Activated CD8-positive, alpha-beta T cell treated with anti-CD3 and anti-CD28 coated beads, Interleukin-2, amount 10 ng/mL, durations not matched to agents 7 days and 5 days (primary cell): ENCODE measurements at places on chromosomes 2 and 18. TPM values are rescaled to one million over a fixed set of nuclear protein-coding genes. Genes with fewer than 3 reads are reported as not detected.

DNA sequence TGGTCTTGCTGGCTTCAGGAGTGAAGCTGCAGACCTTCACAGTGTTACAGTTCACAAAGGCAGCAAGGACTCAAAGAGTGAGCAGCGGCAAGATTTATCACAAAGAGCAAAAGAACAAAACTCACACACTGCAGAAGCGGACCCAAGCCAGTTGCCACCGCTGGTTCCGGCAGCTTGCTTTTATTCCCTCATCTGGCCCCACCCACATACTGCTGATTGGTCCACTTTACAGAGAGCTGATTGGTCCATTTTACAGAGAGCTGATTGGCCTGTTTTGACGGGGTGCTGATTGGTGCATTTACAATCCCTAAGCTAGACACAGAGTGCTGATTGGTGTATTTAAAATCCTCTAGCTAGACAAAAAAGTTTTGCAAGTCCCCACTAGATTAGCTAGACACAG, 37.2 kb upstream of the ZNF532 start:
- no peak for DNase-seq

The ATP8B1 gene
- total RNA-seq: 0.16 TPM

DNA sequence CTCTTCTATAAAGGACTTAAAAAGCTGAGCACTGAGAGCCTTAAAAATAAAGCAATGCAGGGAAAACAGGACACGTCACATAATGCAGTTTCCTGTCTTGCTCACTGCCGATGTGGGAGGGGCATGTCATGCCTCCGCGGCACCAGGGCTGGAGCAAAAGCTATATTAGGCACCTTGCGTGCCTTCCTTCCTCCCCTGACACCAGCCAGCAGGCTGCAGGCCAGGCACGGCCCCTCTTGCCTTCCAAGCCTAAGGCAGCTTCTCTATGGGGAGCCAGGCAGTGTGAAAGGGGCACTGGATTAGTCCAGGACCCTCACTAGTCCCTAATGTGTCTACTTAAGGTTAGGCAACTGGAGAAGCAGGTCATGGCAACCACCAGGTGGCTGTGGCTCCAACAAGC, 26.3 kb downstream of the MRPL35 start:
- DNase-seq: peak; percentile 79

The CCDC142 gene
- 22.5 TPM for total RNA-seq

- no peak for DNase-seq
Observed at GRCh38 chr2:173077506-173078177, 2.0 kb downstream of the MAP3K20 start.

The BCL2 gene
- total RNA-seq: 140 TPM

DNA sequence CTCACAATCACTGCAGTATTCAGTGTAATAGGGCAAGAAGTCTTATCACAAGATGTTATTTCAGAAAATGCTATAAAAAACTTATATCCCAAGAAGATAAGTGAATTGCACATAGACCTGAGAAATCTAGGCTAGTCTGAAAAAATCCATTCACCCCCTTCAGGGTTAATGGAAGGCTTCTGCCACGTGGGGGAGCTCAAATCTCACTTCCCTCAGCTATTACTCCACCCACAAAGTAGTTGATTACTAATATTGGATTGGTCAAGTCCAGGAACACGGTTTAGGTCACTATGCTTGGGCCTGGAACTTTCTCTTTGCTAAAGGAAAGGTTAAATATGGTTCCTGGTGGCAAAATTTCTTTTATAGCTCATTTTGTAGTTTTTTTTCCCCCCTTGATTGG, 51.2 kb upstream of the ADAM23 start:
- DNase-seq: peak; percentile 23

The DLX1 gene
- not detected for total RNA-seq

GRCh38 chr2:123101434-123101833, 923.7 kb upstream of the CNTNAP5 start:
- no peak for DNase-seq

- no peak for DNase-seq
Observed at GRCh38 chr2:89781962-89782361, 1090.5 kb downstream of the RPIA start.

DNA sequence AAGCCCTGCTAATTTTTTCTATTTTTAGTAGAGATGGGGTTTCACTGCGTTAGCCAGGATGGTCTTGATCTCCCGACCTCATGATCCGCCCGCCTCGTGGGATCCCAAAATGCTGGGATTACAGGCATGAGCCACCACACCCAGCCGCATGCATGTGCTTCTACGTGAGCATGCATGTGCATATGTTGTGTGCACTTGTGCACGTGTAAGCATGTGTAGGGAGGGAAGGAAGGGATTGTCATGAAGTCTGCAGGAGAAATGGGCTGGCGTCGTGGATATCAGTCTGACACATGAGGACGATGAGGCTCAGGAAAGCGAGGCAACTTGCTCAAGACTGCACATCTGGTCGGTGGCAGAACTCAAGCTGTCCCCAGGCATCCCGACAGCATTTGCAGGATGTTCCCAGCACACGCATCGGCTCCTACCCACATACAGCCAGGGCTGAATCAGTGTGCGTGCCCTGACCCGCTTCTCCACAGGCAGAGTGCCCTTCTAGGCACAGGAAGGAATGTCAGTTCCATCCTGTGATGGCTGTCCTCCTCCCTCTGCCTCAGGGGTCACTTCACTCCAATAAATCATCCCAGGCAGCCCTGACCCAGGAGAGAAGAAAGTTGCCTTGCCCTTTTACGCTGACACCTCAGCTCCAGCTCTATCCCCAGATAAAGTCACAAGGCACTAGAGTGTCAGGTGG, 49.9 kb upstream of the SLC14A2 start:
- DNase-seq: no peak

The MYO1B gene
- total RNA-seq: 2.6 TPM

DNA sequence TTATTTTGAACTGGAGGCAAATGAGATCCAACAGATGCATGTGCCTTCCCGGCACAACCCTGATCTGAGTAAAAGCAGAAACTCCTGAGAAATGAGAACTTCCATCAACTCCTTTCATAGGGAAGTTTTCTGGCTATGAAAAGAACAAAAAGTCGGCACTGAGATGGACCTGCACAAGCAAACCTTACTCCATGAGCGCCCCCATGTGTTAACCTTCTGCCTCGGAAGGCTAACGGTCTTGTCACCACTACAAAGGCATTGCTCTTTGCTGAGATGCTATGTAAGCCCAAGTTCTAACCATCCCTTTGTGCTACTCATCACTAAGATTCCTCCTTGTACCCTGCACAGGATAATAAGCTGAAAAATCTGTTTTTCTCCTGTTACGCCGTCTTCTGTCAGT, 57.3 kb upstream of the SULT1C3 start:
- no peak for DNase-seq

GRCh38 chr2:98170076-98170475, 83.1 kb downstream of the VWA3B start:
- DNase-seq: no peak

DNA sequence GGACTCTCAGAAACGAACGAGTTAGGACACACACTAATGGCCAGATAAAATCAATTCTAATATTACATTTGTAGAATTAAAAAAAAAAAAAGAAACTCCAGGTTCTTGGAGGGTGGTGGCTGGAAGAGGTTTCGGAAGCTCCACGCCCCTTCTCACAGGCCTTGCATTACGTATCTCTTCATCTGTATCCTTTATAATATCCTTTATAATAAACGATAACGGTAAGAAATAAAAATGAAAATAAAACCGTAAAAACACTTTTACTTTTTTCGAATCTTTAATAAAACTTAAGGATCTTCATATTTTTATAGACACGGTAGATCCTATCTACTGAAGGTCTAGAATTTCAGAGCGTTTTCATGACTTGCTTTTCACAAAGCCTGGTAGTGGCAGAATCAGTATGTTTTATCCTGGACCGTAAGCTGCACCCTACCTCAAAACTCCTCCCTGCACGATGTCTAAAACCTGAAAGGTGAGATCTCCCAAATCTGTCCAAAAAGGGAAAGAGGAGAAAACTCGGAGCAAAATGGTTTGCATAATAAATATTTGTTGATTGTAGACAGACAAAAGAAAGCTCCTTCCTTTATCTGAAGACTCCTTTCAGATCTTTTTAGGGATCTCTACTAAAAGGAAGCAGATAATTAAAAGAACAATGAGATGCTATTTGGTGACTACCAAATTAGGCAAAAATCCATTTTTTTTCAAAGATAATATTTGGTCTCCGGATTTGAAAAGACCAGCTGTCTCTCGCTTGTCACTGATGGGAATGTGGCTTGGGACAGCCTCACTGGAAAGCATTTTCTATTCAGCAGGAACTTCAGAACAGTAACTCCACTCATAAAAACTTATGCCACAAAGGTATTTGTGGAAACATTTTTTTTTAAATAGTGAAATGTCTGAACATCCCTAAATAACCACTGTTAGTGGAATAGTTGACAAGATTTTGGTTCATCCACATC, 2.0 kb upstream of the CXCR4 start:
- DNase-seq: no peak

DNA sequence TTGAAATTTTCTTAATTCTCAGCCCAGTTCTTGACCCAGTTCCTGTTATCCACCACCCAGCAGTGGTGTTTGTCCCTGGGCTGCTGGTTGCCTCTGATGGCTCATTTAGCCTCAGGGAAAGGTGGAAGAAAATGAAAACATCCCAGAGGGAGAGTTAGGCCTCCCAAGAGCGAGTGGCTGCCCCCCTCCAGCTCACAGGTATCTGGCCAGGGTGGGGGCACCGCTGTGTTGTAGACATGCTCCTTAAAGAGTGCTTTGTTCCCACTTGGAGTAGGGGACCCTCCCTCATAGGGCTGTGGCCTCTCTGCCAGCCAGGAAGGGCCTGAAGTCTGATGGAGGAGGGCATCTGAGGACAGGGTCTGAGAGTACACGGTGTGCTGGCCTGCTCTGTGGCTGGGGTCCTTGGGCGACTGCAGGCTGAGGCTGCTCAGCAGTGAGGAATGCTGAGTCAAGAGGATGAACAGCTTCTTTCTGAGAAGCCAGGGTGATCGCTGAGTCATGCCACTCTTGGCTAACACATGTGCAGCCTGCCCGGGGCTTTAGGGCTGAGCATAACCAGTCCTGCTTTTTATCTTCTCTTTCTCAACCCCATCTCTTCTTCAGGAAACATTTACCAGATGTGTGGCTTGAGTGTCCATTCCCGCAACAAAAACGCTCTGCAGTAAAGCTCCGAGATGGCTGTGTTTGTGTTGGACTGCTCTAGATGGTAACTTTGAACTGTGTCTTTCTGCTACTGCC, 72.3 kb downstream of the IL1R2 start:
- DNase-seq: no peak

The SMYD1 gene
- not detected for total RNA-seq

- DNase-seq: no peak
Observed at GRCh38 chr2:70049255-70049654, 38.0 kb upstream of the PCBP1 start.

The DPYSL5 gene
- total RNA-seq: not detected

DNA sequence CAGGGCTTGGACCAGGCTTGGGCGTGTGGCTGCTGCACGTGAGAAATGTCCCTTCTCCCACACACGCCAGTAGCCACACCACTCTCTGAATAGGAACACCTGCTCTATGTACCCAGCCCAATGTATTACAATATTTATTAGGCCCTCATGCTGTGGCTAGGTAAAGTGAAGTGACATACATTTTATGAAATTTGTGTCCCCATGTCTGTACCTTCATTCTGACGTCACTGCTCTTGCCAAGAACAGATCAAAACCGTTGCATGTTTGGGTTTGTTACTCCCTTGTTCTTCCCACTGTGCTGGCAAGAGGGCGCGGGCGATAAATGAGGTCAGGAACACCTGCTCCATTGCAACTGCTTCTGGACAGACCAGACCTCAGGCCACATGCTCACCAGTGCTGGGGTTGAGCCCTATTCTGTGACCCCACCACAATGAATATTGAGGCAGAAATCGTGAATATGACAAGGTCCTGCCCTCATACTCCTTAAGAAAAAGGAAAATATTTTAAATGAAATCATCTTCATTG, 436.4 kb upstream of the SALL3 start:
- no peak for DNase-seq

The PHLPP1 gene
- total RNA-seq: 2.9 TPM
